Activated gamma-delta T cell treated with anti-CD3 and anti-CD28 coated beads, Interleukin-2, amount 50 U/mL, for 16 hours (primary cell): ENCODE measurements at places on chromosomes 16 and 17.
A peak's percentile ranks its signal among the peaks of the same experiment; 100 is the strongest.

DNA sequence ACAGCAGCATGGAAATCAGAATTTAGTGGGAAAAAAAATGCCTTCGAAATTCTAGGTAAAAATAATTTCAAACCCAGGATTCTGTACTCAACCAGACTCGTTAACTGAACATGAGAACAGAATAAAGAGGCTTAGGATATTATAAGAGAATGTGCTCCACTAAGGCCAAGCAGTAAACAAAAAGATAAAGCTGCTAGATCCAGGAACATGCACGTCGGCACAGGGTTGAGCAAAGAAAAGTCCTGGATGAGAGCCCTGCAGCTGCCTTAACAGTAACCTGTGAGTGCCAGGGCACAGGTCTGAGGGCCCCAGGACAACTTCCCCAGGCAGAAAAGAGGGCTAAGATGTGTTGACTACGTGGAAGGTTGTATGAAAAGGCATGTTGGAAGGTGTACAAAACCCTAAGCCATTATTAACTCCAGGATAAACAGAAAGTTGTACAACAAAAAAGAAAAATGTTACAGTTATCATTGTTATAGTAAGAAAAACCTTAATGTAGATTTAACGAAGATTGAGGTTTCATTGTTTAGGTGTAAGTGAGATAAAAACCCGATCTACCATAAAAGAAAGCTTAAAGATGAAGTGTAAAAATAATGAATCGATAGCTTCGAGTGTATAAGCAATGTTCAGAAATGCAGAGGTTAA, 42.3 kb upstream of the RBFOX3 start:
- no peak for DNase-seq

DNA sequence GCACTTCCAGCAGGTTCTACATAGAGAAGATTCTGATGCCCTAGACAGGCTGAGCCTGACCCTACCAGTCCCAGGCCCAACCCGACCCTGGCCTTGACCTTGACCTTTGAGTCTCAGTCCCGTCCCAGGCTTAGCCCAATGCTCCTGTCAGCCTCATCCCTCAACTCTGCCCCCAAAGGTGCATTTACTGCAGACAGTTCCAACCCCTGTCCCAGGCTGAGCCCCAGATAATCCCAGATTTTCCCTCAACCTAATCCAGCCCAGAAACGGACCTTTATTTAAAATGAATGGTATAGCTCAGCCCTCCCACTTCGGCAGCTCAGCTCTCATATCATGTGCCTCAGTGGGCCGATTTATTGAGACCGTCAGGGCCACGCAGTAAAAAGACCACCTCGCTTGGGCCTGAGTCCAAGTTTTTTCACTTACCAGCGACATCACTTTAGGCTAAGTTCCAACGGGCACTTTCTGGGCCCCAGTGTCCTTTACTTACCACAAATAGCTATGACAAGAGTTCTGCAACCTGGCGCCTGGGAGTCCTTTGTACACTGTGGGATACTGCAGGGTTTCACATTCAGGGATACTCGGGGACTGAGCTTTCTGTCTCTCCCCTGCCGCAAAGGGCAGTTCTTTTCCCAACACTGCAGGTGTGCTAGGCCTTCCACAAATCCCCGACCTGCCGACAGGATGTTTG, 89.5 kb downstream of the WSCD1 start:
- no peak for DNase-seq

GRCh38 chr17:79207960-79208359, 133.3 kb downstream of the ENGASE start:
- DNase-seq: no peak

- no peak for DNase-seq
Observed at GRCh38 chr16:55655897-55656681, at the start of gene SLC6A2. Gene SLC6A2 (plus strand): TSS chr16:55655988. CDS start chr16:55656695, 707 bp downstream.

GRCh38 chr16:8492690-8493089, 97.6 kb downstream of the TMEM114 start:
- DNase-seq: no peak

- DNase-seq: no peak
Observed at GRCh38 chr16:16122264-16122663, 101.0 kb downstream of the ABCC6 start.

DNA sequence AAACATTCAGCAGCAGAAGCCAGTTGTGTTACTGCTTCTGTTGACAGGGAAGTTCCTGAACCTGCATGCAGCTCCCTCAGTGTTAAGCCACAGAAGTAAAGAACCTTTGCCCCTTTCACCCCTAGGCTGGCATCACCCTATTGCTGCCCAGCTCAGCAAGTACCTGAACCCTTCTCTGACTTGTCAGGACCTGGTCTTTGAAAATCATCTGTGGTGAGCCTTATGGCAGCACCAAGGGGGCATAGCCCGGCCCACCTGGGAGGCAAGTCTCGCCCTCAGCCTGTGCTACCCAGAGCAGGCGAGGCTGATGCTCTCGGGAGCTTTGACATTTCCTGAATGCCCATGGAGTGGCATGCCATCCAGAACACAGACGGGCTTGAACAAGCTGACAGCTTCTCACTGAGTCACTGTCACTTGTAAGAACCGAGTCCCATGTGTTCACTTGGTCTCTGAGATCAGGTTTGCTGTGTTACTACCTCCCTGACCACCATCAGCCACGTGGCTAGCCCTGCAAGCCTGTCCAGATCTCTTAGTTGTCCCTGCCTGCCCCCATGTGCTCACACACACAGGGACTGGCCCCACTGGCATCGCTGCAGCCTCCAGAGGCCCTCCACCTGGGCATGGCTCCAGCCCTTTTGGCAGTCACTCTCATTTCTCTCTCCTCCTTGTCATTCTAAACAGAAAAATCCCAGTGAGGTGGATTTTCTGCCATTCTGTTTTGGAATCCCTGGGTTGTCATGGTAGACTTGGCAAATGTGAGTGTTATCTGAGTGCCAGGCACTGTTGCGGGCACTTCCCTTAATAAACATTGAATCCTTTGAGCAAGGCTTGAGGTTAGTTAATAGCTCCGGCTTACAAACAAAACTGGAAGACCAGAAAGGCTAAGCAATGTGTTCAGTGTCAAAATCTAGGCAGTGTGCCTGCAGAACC, 2.9 kb upstream of the CARMIL2 start:
- no peak for DNase-seq

DNA sequence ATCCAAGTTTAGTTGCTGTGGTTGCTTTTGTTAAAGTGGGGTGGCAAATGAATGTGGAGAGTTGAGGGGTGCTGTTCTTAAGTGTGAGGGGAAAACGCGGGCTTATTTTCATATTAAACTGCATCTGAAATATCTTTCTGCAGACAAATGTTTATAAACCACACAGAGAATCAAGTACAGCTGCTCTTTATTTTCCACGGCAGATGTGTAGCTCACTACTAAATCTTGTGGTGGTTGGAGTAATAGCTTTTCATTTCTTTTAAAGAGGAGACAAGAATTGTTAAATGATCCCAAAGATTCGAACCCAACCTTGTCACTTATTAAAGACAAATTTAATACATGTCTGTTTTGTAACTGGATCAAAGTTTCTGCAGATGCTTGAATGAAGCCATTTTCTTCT, 2.1 kb downstream of the CLTC start:
- DNase-seq: no peak

DNA sequence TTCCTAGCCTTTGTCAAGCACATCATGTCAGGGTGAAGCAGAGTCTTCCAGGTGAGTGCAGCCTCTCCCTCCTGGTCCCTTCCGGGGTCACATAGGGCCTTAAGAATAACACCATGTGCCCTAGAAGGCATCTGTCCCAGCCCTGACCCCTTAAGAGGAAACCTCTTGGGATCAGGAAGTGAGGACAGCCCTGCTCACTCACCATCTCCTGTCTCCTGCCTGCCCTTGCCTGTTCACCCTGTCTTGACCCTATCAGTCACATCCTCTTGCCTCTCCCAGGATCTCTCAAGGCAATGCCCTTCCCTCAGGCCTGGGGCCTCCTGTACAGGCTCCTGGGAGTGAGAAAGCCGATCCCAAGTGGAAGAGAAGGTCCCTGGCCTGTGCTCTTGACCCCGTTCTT, 13.9 kb downstream of the MYL4 start:
- no peak for DNase-seq

- DNase-seq: no peak
Observed at GRCh38 chr17:64278614-64279013, 15.6 kb upstream of the TEX2 start.

DNA sequence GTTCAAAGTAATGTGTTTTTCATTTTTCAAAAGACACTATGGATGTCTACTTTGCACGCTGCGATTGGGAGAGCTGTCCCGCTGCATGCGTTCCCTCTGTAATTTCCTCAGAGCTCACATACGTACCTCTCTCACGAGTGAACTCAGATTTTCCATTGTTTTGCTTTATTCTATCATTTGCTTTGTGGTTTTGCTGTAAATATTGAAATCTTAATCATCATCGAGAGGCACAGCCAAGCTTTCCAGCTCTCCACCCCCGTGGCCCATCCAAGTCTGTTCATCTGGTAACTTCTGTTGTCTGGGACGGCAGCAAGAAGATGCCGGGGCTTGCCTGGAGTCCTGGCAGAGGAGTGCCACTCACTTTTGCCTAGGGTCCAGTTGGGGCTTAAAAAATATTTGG, 21.1 kb downstream of the TMC6 start:
- no peak for DNase-seq

- DNase-seq: no peak
Observed at GRCh38 chr17:49564638-49565037, 11.0 kb upstream of the NXPH3 start.

- DNase-seq: no peak
Observed at GRCh38 chr16:80739523-80739922, 64.9 kb downstream of the CDYL2 start.

DNA sequence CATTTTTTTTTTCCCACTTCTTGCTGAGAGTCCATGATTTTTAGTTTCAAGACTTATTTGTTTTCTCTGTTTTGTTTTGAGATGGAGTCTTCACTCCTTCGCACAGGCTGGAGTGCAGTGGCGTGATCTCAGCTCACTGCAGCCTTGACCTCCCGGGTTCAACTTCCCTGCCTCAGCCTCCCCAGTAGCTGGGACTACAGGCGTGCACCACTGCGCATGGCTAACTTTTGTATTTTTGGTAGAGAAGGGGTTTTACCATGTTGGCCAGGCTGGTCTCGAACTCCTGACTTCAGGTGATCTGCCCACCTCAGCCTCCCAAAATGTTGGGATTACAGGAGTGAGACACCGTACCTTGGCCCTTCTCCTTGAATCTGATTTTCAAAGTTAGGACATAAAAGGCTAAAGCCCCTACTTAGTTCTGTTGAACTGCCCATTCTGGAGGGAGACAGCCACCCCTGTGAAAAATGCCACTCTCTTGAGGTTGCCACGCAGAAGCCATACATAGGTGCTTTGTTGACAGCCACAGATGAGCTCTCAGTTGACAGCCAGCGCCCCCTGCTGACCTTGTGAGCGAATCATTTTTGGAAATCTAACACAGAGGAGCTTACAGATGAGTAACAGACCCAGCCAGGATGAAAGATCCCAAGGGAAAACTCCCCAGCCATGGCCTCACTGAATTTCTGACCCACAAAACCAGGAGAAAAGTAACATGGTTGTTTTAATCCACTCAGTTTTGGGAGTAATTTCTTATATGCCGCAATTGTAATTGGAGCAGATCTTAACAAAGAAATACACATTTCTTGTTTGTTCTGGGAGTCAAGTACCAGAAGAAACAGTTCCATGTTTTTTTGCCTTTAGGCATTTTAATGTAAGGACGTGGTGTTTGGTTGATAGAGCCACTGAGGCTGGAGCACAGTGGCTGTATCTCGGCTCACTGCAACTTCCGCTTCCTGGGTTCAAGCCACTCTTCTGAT, 38.8 kb downstream of the PKD1L3 start:
- peak; percentile 65 for DNase-seq

- no peak for DNase-seq
Observed at GRCh38 chr16:55668340-55669281, 12.8 kb downstream of the SLC6A2 start.

GRCh38 chr17:48639982-48640857, 14.1 kb upstream of the HOXB9 start:
- DNase-seq: no peak

DNA sequence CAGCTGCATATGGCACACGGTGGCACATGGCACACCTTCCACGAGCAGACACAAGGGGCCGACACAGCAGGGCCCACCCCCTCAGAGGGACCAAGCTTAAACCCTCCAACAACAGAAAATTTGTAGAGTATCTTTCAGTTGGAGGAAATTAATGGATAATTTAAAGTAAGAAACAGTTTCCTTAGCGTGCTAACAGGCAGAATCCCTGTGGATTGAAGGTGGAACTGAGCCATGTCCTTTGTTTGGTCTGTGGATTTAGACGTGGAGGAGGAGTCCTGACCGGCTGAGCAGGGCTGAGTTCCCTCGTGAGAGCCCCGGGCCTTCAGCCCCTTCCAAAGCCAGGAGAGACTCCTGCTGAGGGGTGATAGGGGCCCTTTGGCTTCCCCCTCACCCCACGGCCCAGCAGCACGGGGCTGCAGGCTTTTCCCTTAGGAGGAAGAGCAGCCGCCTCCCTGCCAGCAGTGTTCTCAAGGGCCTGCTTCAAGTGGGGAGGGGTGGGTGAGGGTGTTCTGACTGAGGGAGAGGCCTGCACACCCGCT, 1.4 kb upstream of the CYB561 start:
- no peak for DNase-seq

DNA sequence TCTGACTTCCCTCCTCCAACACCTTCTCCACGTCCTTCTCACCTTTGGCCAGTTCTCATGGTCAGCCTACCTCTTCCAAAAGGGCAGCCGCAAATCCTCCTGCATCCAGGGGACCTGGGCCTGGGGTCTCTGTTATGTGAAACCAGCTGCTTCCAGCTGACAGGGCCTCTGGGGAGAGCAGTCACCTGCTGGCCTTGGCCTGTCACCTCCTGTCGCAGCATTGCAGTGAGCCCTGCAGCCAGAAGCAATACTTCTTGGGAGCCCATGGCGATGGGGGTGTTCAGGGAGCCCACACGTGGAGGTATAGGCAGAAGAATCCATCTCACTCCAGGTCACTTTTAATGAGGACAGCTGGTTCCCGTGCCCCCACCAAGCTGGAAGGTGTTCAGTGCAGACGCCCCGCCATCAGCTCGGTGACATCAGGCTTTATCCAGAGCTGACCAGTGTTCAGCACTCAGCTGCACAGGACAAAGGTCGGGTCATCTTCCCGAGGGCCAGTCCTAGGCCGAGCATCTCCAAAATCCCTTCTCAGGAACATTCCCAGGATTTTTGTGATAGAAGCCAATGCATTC, 1.7 kb upstream of the SLC47A2 start:
- no peak for DNase-seq

DNA sequence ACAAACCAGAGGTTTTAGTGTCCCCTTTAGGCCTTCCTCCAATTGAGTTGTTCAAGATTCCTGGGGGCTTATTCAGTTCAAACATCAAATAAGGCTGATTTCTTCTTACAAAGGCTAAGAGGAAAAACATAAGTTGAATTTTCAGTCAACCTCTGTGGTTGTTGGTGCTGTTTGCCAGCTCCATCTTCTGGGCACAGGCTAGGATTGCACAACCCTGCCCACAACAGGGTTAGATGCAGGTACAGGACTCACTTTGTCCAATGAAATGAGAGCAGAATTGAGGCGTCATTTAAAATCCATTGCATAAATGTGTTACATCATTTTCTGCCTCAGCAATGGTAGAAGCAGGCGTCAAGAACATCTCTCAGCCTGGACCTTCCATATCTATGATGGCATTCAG, 173.3 kb downstream of the PMP22 start:
- no peak for DNase-seq

- no peak for DNase-seq
Observed at GRCh38 chr17:54903375-54903774, 2.7 kb downstream of the TOM1L1 start.
